Activated effector memory CD4-positive, alpha-beta T cell treated with Interleukin-2 at 50 U/mL for 16 hours (primary cell): ENCODE measurements at places on chromosomes 7 and 10.
A peak's percentile ranks its signal among the peaks of the same experiment; 100 is the strongest.

DNA sequence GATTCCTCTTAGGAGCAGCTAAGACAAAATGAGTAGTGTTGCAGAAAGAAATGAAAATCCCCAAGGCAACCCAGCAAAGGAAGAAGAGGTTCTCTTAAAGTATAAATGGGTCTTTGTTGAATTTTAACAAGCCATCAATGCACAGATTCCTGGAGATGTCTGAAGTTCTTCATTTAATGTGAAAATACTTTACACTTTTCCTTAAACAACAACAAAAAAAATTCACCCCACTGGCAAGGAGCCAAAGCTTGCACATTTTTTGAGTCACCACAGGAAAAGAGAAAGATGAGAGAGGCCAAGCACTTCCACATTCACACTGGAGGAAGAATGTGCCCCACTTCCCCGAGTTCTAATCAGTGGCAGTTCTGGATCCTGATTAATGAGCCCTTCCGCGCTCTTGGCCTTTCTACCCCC is 286.4 kb upstream of the MEOX2 start:
- DNase-seq: no peak

- no peak for DNase-seq
These were observed 97.3 kb downstream of the PPP1R9A start for GRCh38 chr7:95004618-95005247.

DNA sequence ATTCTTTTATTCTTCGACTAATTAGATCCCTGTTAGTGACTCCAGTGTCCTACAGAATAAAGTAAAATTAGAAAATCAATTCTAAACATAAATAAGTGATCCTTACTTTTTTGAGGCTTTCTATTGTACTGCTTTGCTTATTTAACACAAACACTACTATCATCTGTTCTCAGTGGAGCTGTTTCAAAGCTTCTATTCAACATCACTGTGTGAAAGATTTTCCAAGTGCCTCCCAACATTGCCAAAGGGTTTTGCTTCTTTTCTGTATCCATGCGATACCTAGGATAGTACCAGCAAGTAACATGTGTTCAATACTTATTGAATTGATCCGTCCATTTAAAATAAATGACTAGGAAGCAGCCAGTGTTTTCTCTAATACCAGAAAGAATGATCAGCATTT is 125.7 kb downstream of the ARHGAP21 start:
- DNase-seq: no peak

DNA sequence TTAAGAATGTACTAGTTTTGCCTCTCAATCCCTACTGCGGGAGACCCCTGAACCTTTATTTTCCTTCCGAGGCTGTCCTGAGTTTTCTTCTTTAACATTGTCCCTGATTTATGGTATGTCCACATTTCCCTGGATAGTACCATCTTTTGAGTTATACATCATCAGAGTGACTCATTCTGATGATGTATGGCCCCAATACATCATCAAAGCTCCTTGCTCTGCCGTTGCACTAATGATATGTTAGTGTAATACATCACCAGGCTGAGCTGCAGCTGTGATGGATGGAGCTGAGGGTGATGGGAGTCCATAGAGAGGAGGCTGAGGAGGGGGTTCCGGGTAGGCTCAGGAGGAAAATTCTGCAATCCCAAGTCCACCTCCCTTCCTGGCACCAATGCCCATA is 986.5 kb downstream of the KCNMA1 start:
- DNase-seq: no peak

GRCh38 chr7:8871716-8872115 is 438.3 kb downstream of the NXPH1 start:
- no peak for DNase-seq

DNA sequence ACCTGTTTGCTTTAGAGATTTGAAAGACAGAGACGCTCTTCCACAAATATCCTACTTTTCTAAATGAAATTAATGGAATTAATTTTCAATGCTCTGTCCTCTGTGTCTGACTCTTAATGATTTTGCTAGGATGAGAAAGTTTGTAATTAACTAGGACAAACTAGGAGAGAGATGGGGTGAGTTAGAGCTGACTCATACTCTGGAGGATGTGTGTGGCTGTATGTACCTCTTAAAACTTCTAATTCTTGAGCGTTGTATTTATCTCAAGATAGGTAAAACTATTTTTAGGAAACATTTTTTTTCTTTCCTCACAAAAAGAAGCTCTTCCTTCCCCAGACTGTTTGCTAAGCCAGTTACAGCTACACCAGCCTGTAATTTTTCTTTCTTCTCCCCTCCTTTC is 178.8 kb upstream of the ANKRD30A start:
- no peak for DNase-seq

GRCh38 chr7:84479059-84479458 is 284.5 kb upstream of the SEMA3A start:
- DNase-seq: no peak

DNA sequence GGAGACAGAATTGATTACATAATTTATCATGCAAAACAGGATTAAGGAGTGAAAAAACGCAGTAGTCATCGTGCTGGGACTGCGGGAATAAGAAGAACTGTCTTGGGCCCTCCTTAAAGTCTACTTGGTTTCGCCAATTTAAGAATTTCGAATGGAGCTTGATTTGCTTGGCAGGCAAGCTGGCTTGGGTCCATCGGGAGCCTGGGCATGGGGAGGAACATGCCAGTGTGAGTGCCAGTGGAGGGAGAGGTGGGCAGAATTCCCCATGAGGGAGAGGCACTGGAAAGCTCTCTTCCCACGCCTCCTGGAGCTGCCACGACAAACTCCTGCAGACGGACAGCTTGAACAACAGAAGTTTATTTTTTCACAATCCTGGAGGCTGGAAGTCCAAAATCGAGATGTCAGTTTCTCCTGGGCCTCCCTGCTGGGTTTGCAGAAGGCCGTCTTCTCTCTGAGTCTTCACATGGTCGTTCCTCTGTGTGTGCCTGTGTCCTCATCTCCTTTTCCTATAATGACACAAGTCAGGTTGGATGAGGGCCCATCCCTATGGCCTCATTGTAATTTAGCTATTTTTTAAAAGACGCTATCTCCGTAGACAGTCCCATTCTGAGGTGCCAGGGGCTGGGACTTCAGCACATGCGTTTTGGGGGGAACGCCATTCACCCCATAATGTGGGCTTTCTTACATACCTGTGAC is 528.7 kb upstream of the DPP6 start:
- DNase-seq: no peak

- no peak for DNase-seq
These were observed 14.1 kb downstream of the OGDHL start for GRCh38 chr10:49748006-49748405.

DNA sequence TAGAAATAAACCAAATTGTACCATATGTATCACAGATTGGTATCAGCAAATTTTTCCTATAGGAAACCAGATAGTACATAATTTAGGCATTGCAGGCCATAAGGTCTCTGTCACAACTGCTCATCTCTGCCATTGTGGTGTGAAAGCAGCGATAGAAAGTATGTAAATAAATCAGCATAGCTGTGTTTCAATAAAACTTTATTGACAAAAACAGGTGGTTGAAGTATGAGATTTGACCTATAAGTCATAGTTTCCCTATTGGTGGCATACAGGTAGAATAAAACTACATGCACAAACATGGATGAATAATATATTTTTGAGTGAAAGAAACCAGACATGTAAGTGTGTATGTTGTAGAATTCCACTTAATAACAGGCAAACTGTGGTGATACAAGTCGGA is 1454.9 kb downstream of the REEP3 start:
- no peak for DNase-seq

DNA sequence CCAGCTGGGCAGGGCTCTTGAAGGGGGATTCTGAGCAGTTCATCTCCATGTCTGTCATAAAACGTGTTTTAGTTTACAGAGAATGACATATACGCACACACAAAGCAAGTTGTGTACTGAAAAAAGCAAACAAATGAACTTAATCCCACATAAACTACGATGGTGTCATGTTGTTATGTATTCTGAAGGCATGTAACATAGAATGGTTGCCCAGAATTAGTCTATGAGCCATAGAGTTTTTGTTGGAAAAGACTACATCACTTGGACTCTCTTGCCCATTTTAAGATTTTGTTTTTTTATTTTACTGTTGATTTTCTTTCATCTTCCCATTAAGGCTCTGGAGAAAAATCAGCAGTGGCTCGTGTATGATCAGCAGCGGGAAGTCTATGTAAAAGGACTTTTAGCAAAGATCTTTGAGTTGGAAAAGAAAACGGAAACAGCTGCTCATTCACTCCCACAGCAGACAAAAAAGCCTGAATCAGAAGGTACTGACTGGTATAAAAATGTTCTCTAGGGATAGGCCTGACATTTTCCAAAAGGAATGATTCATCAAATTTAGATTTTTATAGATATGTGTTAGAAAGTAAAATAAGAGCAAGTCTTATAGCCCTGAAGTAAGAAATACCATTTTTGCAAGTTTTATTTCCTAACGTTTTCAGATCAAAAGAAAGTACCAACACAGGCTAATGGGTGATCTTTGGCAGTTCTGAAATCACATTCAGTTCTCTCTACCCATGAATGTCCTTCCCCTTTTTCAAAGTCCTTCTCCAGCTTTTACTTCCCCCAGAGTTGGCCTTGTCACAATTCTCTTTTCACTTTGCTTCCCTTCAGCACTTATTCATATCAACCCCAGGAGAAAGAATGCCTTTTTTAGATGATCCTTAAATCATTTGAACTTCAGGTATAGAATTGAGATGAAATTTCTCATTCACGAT is 18.9 kb downstream of the CEP55 start:
- no peak for DNase-seq

- DNase-seq: no peak
These were observed 80.3 kb downstream of the KAT6B start for GRCh38 chr10:74906611-74907198.

DNA sequence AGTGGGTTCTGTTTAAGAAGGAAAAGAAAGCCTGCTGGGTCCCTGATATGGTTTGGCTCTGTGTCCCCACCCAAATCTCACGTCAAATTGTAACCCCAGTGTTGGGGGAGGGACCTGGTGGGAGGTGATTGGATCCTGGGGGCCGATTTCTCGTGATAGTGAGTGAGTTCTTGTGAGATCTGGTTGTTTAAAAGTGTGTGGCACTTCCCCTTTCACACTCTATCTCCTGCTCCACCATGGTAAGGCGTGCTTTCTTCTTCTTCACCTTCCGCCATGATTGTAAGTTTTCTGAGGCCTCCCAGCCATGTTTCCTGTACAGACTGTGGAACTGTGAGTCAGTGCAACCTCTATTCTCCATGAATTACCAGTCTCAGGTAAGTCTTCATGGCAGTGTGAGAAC is 42.6 kb downstream of the INPP5A start:
- DNase-seq: no peak

GRCh38 chr7:29920491-29920890 is 69.1 kb downstream of the SCRN1 start:
- DNase-seq: no peak

DNA sequence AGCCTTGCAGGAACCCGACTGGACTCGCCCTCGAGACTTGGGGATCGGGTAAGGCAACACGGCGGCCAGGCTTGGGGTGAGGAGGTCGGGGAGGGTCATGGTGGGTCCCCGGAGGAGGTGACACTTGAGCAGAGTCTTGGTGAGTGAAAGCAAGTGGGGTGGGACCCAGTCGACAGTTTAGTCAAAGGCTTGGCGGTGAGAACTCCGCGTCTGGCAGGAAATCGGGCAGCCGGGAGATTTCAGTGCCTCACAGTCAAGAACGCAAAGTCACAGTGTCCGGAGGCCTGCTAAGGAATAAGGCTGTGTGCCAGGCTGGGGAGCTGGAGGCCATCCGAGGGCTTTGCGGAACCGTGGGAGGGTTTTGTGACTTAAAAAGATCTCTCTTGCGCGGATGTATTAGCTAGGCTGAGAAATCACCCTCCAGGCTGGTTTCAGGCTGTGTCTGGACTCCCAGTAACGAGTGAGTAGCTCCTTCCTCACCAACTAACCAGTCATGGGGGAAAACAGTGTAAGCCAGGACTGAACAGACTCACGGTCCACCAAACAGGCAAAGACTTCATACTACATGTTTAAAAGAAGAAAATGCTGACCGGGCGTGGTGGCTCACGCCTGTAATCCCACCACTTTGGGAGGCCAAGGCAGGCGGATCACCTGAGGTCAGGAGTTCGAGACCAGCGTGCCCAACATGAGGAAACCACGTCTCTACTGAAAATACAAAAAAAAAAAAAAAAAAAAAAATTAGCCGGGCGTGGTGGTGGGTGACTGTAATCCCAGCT is 613 bp downstream of the AP5Z1 start:
- DNase-seq: peak; percentile 53

GRCh38 chr10:50931948-50932431 is 46.6 kb upstream of the A1CF start:
- no peak for DNase-seq

DNA sequence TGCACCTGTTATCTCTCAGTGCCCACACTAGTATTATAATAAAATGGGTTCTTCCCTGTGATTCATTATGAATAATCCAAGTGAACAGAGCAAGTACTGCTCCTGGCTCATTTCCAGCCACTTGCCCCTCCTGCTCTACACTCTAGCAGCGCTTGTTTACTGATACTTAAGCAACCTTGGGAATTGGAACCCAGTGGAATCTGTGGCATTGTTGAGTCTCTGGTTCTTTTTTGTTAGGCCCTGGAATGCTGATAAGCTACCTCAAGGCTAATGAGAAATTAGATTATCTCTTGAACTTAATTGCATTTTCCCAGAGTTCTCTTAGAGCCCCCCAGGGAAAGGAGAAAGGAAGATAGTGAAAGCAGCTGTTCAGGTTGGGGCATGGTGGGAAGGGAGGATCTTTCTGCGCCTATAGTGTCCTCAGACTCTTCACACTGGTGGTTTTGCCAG is 34.0 kb downstream of the PRKAR2B start:
- DNase-seq: no peak

GRCh38 chr7:17623546-17624185 is 316.6 kb downstream of the SNX13 start:
- no peak for DNase-seq

GRCh38 chr10:73537288-73537687 is 41.5 kb upstream of the PPP3CB start:
- DNase-seq: no peak

- no peak for DNase-seq
These were observed 35.2 kb downstream of the VCL start for GRCh38 chr10:74032900-74033655.

- no peak for DNase-seq
These were observed 45.2 kb upstream of the SAMD8 start for GRCh38 chr10:75066271-75066670.

GRCh38 chr10:61760943-61761824 is 98.5 kb downstream of the CABCOCO1 start:
- DNase-seq: no peak

DNA sequence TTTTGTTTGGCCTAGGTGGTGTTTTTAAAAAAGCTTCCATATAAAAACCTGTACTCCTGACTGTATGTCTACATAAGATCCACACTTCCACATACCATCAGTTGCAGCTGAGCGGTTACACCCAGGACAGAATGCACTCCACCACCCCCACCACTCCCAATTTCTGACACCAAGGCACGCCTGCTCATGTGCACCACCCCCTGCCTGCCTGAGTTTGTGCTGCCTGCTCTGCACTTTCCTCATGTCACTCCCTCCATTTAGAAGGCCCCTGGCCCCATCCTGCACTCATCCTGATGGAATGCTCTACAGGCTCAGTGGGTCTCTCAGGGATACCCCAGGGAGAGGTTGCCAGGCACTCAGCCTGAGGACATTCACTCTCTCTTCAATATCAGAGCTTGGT is 6.5 kb downstream of the VPS41 start:
- no peak for DNase-seq
